ENCODE measurements at places on chromosomes 5 and 9.

- no peak for DNase-seq
These were observed 171.8 kb upstream of the PANK3 start for GRCh38 chr5:168750926-168751325.

DNA sequence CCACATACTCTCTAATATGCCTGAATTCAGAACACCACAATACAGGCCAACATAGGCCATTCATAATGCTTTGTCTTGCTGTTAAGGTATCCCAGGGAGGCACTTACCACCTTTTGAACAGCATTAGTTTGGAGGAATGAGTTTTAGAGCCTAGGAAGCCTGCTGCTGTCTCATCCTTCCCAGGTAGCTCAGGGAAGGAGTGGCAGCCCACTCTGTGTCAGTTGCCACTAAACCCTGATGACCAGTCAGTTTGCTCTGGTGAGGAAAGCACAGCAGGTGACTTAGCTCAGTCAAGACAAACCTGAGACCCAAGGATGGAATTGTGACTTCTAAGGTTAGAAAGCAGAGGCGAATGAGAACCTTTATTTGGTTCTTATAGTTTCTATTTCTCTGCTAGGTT lies 337.4 kb upstream of the ATP10B start:
- DNase-seq: no peak

DNA sequence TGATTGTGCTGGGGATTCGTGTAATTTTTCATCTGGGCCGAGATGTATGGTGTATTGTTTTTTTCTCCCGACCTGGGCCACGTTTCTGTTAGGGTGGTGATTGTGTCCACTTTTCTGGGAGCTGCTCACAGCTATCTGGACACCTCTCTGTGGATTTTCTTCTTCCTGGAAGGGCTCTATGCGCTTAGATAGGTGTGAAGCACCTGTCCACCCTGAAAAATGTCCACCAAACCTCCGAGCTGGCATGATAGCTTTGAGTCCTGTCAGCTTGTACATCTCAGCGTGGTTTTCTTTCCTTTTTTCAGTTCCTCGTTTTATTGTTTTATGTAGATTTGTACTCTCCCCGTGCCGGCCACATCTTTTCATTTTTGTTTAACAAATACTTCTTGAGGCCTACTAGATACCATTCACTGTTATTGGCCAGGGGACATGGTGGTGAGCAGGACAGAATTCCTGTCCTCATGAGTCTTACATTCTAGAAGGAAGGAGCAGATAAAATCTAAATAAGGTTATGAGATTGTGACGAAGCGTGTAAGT lies 1.1 kb downstream of the UGCG start:
- DNase-seq: peak; percentile 51

- no peak for DNase-seq
These were observed 1574.5 kb upstream of the WWC1 start for GRCh38 chr5:166716856-166717492.

DNA sequence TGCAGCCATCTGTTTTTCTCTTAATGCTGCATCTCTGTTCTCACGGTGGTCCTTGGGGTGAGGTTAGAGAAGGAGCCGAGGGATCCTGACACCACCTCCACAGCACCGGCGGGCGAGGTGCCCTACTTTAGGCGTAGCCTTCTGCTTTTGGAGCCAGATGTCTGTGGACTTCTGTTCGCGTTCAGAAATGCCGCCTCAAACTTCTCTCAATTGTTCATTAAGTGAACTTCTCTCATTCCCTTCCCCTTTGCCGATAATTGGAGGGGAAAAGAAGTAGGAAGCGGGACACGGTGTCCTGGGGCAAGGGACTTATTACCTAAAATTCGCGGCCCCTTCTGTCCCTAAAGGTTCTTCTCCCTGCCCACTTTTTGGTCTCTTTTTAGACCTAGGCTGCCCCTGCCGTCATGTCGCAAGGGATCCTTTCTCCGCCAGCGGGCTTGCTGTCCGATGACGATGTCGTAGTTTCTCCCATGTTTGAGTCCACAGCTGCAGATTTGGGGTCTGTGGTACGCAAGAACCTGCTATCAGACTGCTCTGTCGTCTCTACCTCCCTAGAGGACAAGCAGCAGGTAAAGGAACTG lies 455 bp downstream of the KIF20A start:
- peak; percentile 15 for DNase-seq

GRCh38 chr5:76662521-76662920 lies 39.3 kb upstream of the F2RL2 start:
- DNase-seq: no peak

- no peak for DNase-seq
These were observed 35.1 kb upstream of the ZCCHC7 start for GRCh38 chr9:37085233-37085632.

- DNase-seq: peak; percentile 71
These were observed 5.9 kb upstream of the FRMD3 start for GRCh38 chr9:83544002-83544698.
